ENCODE measurements at places on chromosomes 6 and 20.

- no peak for DNase-seq
These were observed 63.8 kb upstream of the EIF2S2 start for GRCh38 chr20:34175879-34176278.

DNA sequence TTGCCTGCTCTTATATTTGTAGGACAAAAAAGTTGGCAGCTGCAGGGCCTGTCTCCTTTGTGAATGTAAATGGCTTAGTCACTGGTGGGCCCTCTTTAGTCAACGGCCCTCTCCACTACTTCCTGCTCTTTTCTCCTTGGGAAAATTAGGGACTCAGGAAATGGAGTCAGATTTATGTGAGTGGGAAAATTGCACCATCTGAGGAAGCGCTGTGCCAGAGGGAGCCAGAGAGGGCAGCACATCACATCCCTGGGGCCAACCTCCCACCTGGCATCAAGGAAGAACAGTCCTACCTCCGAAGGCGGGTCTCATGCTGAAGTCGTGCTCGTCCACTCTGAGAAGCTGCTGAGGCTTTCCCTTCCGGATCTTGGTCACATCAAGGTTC, 15.6 kb downstream of the GABRR2 start:
- no peak for DNase-seq

DNA sequence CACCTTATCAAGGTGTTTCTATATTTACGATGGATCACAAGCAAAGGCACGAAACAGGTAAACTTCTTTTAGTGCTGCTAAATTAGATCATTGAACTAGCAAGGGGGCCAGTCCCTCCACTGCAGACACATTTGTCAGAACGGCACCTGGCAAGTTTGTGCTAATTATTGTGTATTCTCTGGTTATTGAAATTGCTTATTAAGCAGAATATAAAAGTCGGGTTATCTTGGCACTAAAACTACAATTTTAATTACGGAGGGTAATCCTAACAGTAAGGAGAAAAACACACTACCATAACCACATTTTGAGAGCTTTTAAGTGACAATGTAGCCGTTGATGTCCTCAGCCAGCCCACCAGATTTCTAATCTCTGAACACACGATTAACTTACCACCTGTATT, 118.9 kb upstream of the BTN3A2 start:
- DNase-seq = no peak

- no peak for DNase-seq
These were observed 322.3 kb upstream of the SULF2 start for GRCh38 chr20:48107560-48107959.

DNA sequence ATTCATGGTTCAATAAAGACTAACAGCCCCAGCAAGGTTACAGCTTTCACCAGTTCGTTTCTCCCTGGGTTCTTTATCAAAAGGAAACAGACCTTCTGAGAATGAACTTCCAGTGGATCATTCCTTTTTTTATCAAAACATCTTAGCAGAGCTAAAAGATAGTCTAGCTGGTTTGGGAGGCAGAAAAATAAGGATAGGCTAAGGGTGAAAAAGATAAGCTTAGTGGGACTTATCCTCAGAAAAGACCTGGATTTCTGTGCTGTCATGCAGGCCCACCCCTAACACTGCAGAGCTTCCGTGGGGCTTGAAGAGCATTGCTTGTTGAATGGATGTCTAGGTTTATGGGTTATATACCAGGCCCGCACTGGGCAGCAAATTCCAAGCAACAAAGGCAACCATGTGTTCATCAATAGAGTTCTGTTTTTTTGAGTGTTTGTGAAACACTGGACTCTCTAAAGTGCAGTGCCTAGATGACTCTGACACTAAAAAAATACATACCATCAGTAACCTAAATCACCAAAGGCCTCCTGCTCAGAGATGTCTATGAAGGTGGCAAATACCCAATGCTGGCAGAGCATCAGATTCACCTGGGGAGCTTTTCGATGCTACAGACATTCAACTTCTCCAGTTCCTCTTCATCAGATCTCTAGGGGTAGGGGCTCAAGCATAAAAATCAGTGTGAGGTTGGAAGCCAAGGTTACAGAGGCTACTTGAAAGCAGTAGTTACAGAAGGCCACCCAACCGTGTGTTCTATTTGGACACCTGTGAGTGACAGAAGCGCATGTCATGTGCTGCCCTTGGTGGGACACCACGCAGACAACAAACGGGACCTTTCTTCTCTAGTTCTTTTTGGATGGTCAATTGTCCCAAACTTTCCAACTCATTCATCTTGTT, 53.0 kb downstream of the TNFAIP3 start:
- no peak for DNase-seq

DNA sequence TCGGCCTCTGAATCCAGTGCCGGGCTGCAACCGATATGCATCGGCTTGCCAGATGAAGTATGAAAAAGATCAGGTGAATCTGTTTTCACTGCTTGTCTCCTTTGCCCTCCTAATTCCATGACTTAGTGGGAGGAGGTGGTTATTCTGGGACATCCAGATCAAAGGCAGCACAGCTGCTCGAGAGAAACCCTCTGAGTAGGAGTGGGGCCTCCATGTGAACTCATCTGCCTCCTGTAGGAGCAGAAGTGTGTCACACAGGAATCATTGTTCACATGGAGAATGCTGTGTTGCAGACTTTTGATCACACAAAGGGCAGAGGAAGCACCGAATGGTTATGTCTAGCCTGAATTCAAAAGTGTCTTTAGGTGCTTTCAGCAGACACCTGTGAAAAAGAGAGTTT, 73.1 kb upstream of the SLC22A1 start:
- DNase-seq = no peak

- DNase-seq = no peak
These were observed 51.4 kb upstream of the TNFAIP3 start for GRCh38 chr6:137815692-137816091.

DNA sequence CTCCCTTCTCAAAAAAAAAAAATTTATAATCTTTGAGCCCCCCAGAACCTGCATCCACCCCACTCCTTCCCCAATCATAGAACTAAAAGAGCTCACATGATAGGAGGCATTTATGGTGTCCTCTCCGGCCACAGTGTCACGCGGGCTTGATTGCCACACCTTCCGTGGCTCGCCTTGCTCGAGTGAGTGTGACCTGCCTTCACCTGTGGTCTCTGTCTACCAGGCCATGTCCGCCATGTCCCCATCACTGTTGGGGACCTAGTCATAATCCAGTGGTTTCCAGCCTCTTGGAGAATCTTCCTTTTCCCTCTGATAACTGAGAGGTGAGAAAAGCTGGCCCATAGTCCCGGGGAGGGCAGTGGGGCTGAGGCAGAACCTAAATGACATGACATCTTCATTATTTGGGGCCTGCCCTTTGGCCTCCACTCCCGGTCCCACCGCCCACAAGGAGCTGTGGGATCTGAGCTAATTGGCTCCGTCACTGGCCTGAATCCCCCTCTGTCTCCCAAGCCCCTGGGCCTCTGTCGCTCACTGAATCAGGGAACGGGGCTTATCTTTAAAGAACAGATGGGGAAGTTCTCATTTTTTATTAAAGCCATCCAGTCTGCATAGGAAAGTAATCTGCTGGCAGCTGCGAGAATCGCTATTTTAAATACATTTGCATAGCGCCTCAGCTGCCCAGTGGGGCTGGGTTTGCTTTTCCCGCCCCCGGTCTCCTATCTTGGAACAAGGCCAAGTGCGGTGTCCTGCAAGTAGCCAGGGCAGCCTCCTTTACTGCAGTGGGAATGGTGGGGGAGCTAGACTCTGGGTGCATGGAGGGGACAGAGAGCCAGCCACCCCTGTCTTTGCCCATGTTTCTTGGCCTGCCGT, 197.6 kb upstream of the PMEPA1 start:
- DNase-seq = no peak

- DNase-seq = no peak
These were observed 12.3 kb upstream of the COL9A1 start for GRCh38 chr6:70315079-70315751.

DNA sequence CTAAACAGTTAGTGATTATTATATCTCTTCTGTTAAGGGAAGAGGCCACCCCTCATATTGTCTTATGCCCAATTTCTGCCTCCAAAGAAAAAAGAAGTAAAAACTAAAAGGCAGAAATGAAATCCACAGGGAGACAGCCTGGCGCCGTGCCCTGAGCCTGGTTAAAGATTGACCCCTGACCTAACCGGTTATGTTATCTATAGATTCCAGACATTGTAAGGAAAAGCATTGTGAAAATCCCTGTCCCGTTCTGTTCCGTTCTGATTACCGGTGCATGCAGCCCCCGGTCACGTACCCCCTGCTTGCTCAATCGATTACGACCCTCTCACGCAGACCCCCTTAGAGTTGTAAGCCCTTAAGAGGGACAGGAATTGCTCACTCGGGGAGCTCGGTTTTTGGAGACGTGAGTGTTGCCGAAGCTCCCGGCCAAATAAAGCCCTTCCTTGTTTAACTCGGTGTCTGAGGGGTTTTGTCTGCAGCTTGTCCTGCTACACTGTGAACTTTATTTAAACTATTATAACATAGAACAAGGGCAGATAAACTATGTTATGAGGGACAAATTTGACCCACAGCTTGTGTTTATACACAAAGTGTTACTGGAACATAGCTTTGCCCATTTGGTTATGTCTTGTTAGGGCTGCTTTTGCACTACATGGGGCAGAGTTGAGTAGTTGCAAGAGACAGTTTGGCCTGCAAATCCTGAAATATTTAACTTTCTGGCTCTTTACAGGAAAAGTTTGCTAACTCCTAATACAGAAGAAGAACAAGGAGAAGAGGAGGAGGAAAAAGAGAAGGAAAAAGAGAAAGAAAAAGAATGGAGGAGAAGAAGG, 49.6 kb downstream of the CD24 start:
- no peak for DNase-seq

DNA sequence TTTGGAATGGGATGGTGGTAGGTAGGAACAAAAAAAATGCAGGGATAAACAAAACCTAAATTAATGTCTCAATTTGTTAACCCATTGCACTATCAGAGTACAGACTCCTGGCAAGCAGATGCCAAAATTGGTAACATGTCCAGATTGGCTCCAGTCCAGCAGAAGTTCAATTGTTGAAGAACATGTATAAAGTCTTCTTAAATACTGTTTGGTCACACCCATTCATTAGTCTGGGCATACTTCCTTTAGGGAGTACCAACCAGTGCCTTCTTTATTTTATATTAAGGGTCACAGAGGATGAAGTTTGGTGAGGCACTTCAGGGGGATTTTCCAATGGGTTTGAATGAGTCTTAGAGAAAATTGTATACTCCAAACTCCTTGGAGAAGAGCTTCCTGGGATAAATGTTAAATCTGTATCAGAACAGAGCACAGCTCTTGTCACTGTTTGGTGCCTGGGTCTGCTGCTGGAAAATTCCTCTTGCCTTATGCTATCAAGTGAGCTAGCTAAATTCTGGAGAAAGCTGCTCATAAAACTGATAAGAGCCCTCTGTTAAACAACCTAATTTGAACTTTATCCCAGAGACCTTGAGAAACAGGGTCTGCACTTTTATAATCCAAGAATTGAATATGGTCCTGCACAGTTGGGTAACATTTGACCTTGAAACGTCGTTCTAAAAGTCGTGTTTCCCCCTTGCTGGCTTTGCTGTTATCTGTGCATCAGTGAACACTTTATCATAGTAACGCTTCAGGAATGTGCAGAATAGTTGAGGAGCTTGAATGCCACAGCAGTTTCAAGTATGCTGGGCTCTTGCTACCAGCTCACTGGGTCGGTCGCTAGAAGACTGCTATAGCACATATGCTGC, 334.1 kb upstream of the CITED2 start:
- no peak for DNase-seq

DNA sequence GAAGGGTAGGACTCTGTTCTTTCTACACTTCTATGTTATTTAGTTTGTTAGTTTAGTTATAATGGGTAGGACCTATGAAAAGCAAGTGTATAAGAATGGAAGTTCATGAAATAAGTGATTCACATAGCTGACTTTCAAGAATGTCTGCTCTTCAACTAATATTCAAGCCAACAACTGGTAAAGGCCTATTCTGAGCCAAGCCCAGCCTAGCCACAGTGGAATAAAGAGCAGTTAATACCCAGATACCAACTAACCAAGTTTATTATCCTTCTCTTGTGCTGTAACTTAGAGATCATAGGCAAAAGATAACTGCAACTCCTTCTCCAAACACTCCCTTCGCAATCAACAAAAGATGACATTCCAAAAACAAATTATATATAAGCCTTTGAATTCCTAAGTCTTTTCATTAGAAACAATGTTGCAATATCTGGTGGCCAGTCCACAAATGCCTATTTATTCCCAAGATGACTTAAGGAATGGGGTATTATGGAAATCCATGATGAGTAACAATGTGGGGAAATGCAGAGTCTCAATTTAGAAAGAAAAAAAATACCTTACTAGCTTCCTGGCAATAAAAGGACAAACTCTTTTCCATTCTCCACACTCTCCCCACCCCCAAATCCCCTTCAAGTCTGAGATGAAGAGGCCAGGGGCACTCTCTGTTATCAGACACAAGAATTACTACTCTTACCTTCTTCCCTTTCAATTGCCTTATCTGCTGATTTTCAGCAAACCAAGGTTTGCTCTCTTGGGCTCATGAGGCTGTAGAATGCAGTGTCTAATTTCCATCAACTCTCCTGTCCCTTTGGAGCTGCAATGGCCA, 27.4 kb downstream of the BTBD9 start:
- DNase-seq = no peak

DNA sequence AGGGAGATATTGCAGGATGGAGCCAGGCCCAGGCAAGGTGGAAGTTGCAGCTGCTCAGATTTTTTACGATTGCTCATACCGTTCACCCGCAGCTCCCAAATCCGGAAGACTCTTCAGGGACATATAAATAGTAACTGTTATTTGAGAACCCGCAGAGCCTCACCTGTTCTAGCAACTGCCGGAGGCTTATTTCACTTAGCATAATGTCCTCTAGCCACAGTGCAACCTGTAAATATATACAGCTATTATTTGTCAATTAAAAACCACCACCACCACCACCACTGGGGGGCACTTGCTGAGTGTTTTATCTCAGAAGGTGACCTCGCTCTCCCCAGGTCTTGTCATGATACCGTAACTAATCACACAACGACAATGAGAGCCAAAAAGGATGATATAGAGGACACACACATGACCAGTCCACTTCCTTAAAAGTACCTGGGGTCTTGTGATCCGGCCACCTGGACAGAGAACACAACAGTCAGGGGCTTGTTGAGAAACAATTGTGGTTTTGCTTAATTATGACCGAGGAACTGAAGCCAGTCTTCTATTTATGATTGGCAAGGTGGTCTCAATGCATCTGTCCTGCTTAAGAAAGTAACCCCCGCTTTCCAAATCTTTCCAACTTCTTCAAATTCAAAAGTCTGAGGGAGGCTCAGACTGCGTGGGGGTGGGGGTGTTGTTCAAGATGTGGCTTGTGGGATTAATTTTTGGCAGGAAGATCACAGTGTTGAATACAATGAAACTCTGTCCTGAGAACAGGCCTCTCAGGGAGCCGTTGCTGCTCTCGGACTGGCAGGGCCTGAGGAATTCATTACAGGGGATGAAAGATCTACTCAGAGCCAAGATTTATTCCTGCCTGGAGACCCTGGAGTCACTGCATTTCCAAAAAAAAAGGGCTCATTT, 107.7 kb upstream of the PRND start:
- DNase-seq = peak; percentile 42

- no peak for DNase-seq
These were observed 270.8 kb downstream of the BMP7 start for GRCh38 chr20:56995635-56996075.

- DNase-seq = no peak
These were observed 97.0 kb upstream of the MAN1A1 start for GRCh38 chr6:119446609-119447008.

- DNase-seq = no peak
These were observed 6.9 kb upstream of the PPP1R3G start for GRCh38 chr6:5078121-5078669.

GRCh38 chr6:11852061-11852651, 73.6 kb upstream of the ADTRP start:
- no peak for DNase-seq

GRCh38 chr6:160733050-160733646, 31.1 kb downstream of the PLG start:
- no peak for DNase-seq

All from activated CD4-positive, CD25-positive, alpha-beta regulatory T cell treated with anti-CD3 and anti-CD28 coated beads, Interleukin-2, amount 50 U/mL, for 16 hours (primary cell).